Astrocyte (in vitro differentiated cells and primary cell): ENCODE measurements at places on chromosomes 6 and 20. TPM values are rescaled to one million over a fixed set of nuclear protein-coding genes. Genes with fewer than 3 reads are reported as not detected.
A peak's percentile ranks its signal among the peaks of the same experiment; 100 is the strongest.

DNA sequence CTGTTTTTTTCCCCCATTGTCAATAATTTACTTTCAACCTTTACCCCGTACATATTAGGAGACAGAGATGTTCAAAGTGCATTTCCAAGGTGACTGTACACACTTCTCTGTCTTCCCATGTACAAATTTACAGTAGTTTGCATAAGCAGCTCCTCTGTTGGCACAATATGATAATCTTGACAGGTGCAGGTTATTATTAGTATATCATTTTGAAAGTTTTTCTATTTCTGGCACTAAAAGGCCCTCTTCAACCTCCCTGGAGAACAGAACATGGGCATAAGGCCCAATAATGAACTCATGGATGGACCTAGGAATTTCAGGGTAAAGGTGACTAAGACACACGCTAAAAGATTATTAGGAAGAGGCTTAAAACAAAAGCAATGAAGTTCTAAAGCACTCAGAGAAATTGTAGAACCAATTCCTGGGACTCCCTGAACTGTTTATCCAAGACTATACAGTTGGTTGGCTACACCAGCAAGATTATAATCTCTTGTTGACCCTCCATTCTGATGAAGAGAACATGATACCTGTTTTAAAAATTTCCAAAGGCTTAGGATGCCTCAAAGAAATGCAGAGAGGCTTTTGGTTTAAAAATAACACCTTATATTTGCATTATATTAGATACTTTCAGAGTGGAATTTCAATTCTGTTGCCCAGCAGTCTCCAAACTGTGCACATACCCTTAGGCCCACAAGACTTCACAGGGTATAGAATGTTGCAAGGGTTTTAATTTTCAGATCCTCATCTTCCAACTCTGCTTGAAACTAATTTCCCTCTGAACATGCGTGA, 1.1 kb downstream of the AIG1 start:
- H3K4me3 ChIP-seq, result peak overlapping the region; percentile 71
- DNase-seq, result peak; percentile 16
- no peaks in the 10 kb centered on the region for H3K27me3 ChIP-seq

GABBR1 gene
- total RNA-seq, result 61.4 and 66.3 TPM in 2 replicates

GRCh38 chr6:167237438-167238145, 53.5 kb upstream of the UNC93A start:
- H3K36me3 ChIP-seq, result no peaks in the 10 kb centered on the region
- no peak overlapping the region for H3K27ac ChIP-seq
- H3K4me1 ChIP-seq, result no peaks in the 10 kb centered on the region
- DNase-seq, result no peak
- no peak overlapping the region for H3K4me3 ChIP-seq

SEL1L2 gene
- not detected in 2 replicates for total RNA-seq

GRCh38 chr6:50180646-50181045, 130.9 kb upstream of the DEFB112 start:
- no peak overlapping the region for H3K27ac ChIP-seq
- H3K36me3 ChIP-seq, result no peaks in the 10 kb centered on the region
- no peaks in the 10 kb centered on the region for H3K27me3 ChIP-seq
- DNase-seq, result no peak
- H3K4me1 ChIP-seq, result no peaks in the 10 kb centered on the region

POU5F1 gene
- 5.4 and 6.3 TPM in 2 replicates for total RNA-seq

- no peak overlapping the region for H3K27ac ChIP-seq
- H3K4me1 ChIP-seq, result no peaks in the 10 kb centered on the region
- no peaks in the 10 kb centered on the region for H3K27me3 ChIP-seq
- DNase-seq, result peak; percentile 69
- no peaks in the 10 kb centered on the region for H3K36me3 ChIP-seq
These were observed 45.5 kb downstream of the STX11 start for GRCh38 chr6:144195671-144196270.

DNA sequence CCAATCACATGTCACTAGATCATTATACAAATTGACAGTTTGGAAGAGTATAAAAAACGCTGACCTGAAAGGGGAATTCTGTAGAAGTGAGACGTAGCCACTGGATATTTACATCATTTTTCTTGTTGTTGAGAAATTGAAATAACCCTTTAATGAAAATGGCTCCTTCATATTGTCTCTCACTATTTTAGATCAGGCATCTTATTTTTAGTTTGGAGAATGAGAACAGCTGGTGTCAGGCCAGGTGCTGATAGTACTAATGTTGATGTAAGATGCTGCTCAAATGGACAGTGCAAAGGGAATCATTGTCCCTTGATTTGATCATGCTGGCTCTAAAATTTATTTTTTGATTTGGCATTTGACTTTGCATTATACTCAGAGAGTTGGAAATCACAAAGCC, 17.4 kb downstream of the NKAIN2 start:
- H3K4me3 ChIP-seq, result no peak overlapping the region
- H3K27me3 ChIP-seq, result no peaks in the 10 kb centered on the region
- no peak overlapping the region for H3K27ac ChIP-seq
- H3K4me1 ChIP-seq, result no peaks in the 10 kb centered on the region

DNA sequence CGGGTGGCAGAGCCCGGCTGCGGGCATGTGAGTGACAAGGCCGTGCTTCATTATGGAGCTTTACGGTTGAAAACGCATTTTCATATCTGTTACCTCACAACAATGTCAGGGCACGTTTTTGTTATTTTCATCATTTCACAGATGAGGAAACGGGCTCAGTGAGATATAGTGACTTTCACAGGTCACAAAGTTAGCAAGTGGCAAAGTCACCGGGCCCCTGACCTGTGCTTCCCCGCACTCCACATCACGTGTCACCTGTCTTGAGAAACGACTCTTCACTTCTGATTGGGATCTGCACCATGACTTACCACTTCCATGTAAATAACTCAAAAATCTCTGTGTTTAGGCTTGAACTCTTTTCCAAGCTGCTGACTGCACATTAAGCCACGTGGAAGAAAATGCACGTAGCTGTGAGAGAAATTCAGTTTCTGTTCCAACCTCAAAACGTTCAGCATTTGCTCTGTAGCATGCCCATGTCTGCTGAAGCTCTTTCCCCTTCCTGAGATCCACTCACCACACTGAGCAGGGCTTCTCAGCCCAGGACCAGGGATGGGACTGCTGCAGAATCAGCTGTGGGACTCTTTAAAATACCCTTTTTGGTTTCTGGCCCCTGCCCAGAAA, 107.2 kb downstream of the ARMC2 start:
- H3K4me3 ChIP-seq, result no peak overlapping the region
- no peaks in the 10 kb centered on the region for H3K27me3 ChIP-seq
- no peak overlapping the region for H3K27ac ChIP-seq
- DNase-seq, result no peak

GRCh38 chr6:56875523-56875922, 79.4 kb upstream of the BEND6 start:
- no peaks in the 10 kb centered on the region for H3K36me3 ChIP-seq
- no peak for DNase-seq
- no peak overlapping the region for H3K27ac ChIP-seq
- no peaks in the 10 kb centered on the region for H3K27me3 ChIP-seq

HSPA12B gene
- total RNA-seq, result not detected in 2 replicates

KIAA0408 gene
- 17.5 and 19.6 TPM in 2 replicates for total RNA-seq

WFDC5 gene
- total RNA-seq, result not detected in 2 replicates

- no peak for DNase-seq
- no peak overlapping the region for H3K4me3 ChIP-seq
- H3K36me3 ChIP-seq, result no peaks in the 10 kb centered on the region
These were observed 22.2 kb upstream of the GABRR1 start for GRCh38 chr6:89239338-89239737.

GRCh38 chr6:150844371-150844770, 21.1 kb upstream of the MTHFD1L start:
- peaks cover 3% of the 10 kb centered on the region for H3K36me3 ChIP-seq
- no peak for DNase-seq
- no peaks in the 10 kb centered on the region for H3K27me3 ChIP-seq
- no peak overlapping the region for H3K4me3 ChIP-seq

- no peak for DNase-seq
- H3K36me3 ChIP-seq, result no peaks in the 10 kb centered on the region
- no peaks in the 10 kb centered on the region for H3K27me3 ChIP-seq
- no peak overlapping the region for H3K27ac ChIP-seq
These were observed 67.1 kb upstream of the DUSP22 start for GRCh38 chr6:225121-225721.

MAP7 gene
- total RNA-seq, result 2.8 and 3.3 TPM in 2 replicates

DNA sequence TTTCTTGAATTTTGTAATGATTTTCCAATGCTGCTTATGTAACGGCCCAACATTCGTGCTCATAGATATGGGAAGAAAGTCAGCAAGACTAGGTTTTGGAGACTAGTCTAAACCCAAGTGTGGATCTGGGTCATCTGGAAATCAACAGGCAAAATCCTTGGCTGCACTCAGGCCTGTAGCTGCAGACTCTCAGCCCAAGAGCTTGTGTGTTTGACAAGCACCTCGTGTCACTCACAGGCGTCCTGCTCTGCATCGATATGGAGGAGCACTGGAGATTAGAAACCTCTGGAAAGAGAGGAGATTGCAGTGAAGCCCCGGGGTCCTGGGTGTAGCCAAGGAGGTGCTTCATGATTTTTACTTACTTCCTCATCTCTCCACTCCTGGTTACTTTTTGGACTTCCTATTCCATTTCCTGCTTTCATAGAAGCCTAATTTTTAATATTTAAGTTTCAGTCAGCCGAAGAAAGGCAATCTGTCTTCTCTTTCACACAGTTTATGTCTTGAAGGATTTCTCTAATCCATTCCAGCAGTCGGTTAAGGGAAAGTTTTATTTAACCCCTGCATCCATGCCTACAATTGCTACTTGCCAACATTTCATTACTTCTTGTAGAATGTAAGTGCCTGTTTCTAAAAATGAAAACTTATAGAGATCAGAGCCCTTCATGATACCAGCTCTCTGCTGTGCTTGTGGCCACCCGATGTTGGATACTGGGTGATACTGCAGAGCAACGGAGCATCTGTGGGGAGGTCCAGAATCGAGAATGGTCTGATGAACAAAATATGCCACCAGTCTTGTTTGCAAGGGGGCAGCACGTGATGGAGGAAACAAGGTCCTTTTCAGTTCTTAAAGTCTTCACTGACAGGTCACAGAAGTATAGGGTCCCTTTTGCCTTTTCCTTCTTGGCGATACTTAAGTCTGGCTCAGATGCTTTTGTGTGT, 296.3 kb downstream of the QKI start:
- H3K27ac ChIP-seq, result no peak overlapping the region
- H3K4me1 ChIP-seq, result no peaks in the 10 kb centered on the region
- DNase-seq, result no peak
- no peaks in the 10 kb centered on the region for H3K27me3 ChIP-seq
- H3K4me3 ChIP-seq, result no peak overlapping the region
- H3K36me3 ChIP-seq, result no peaks in the 10 kb centered on the region

- no peak overlapping the region for H3K27ac ChIP-seq
- peak; percentile 11 for DNase-seq
- no peaks in the 10 kb centered on the region for H3K36me3 ChIP-seq
These were observed 2.8 kb upstream of the NEU1 start for GRCh38 chr6:31865205-31866118.

DNA sequence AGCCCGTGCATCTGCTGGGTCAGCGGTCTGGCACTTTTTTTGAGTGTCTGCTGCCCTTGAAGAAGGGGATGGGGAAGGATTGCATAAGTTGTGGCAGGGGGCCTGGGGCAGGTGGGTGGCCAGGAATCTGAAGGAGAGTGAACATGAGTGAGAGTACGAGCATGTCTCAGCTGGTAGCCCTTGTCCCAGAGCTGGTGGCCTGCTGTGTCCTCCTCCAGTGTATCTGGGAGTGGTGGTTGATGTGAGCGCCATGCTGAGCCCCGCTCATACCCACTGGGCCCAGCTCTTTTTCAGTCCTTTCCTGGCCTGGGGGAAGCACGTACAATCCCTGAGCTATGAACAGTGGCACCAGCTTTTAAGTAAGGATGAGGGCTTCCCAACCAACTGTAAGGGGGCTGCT, 136.2 kb upstream of the AGPAT4 start:
- no peaks in the 10 kb centered on the region for H3K27me3 ChIP-seq
- H3K4me3 ChIP-seq, result no peak overlapping the region
- no peak for DNase-seq
- H3K4me1 ChIP-seq, result peaks cover 22% of the 10 kb centered on the region
- H3K36me3 ChIP-seq, result no peaks in the 10 kb centered on the region

GRCh38 chr6:53735896-53736295, 58.9 kb upstream of the LRRC1 start:
- no peak for DNase-seq
- no peaks in the 10 kb centered on the region for H3K36me3 ChIP-seq
- no peaks in the 10 kb centered on the region for H3K27me3 ChIP-seq
- no peak overlapping the region for H3K27ac ChIP-seq
- H3K4me1 ChIP-seq, result peaks cover 7% of the 10 kb centered on the region

DNA sequence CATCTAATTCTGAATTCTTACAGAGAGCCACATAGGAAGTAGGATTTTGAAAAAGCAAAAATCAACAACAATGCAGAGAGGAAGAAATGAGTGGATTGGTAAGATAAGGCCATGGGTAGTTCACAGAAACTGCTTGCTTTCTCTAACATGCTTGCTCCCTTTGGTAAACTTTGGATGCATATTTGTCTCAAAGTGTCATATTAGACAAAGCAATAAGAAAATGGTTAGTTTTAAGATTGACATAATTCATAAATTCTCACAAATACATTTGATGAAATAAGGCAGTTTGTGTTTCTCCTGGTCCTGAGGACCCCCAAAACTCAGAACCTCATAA, 31.7 kb downstream of the UTRN start:
- no peaks in the 10 kb centered on the region for H3K4me1 ChIP-seq
- H3K27ac ChIP-seq, result no peak overlapping the region
- H3K36me3 ChIP-seq, result no peaks in the 10 kb centered on the region
- H3K4me3 ChIP-seq, result no peak overlapping the region
- no peak for DNase-seq
- no peaks in the 10 kb centered on the region for H3K27me3 ChIP-seq

TSPO2 gene
- not detected in 2 replicates for total RNA-seq

GRCh38 chr6:146593986-146594385, 4.8 kb upstream of the ADGB start:
- no peaks in the 10 kb centered on the region for H3K4me1 ChIP-seq
- DNase-seq, result no peak
- no peak overlapping the region for H3K4me3 ChIP-seq
- H3K27ac ChIP-seq, result no peak overlapping the region
- peaks cover 2% of the 10 kb centered on the region for H3K27me3 ChIP-seq
- no peaks in the 10 kb centered on the region for H3K36me3 ChIP-seq

PI3 gene
- total RNA-seq, result not detected in 2 replicates

DNA sequence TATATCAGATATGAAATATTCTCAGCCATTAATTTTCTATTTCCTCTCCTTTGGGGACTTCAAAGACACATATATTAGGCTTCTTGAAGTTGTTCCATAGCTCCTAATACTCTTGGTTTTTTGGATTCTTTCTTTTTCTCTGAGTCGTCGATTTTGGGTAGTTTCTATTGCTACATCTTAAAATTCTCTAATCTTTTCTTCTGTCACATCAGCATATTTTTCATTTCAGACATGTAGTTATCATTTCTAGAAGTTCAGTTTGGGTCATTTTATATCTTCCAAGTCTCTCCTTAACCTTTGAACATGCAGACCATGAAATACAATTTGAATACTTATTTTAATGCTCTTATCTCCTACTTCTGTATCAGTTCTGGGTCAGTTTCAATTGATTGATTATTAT, 38.9 kb upstream of the SCRT2 start:
- H3K4me3 ChIP-seq, result no peak overlapping the region
- DNase-seq, result no peak
- H3K36me3 ChIP-seq, result no peaks in the 10 kb centered on the region
- no peak overlapping the region for H3K27ac ChIP-seq
- peaks cover 6% of the 10 kb centered on the region for H3K27me3 ChIP-seq

GRCh38 chr6:157907651-157908050, 74.0 kb upstream of the SYNJ2 start:
- peaks cover 15% of the 10 kb centered on the region for H3K4me1 ChIP-seq
- peaks cover 17% of the 10 kb centered on the region for H3K36me3 ChIP-seq
- no peak overlapping the region for H3K4me3 ChIP-seq
- H3K27ac ChIP-seq, result no peak overlapping the region

SPDEF gene
- total RNA-seq, result 0.14 and 0.16 TPM in 2 replicates

GRCh38 chr6:149075616-149076354, 241.7 kb upstream of the TAB2 start:
- H3K27ac ChIP-seq, result peak overlapping the region; percentile 37
- H3K4me3 ChIP-seq, result no peak overlapping the region
- peak; percentile 53 for DNase-seq
- H3K36me3 ChIP-seq, result no peaks in the 10 kb centered on the region
- no peaks in the 10 kb centered on the region for H3K27me3 ChIP-seq

SULF2 gene
- 115 and 139 TPM in 2 replicates for total RNA-seq
